ENCODE measurements at places on chromosomes 4 and X. TPM values are rescaled to one million over a fixed set of nuclear protein-coding genes. Genes with fewer than 3 reads are reported as not detected.
A peak's percentile ranks its signal among the peaks of the same experiment; 100 is the strongest.

Gene NAP1L2
- total RNA-seq, result 4.4 TPM

DNA sequence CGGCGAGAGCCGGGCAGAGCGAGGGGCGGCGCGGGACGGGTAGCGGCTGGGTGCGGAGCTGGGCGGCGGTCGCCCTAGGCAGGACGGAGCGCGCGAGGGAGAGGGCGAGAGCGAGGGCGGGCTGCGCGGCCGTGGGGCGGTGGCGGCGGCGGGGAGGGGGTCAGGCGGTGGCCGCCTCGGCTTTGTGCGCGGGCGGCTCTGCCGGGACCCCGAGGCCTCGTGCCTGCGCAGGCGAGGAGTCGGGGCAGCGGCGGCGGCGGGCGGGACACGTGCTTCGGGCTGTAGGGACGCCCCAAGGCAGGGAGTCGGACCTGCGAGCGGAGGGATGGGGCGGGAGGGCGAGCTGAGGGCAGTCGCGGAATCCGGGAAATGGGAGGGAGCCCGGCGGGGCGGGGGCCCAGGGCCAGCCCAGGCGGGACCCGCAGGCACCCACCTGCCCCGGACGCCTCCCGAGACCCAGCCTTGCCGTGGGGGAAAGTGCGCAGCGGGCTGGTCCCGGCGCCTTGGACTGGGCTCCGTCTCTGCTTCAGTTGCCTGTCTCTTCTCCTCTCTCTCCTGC lies 465 bp downstream of the BMPR1B start:
- DNase-seq, result peak; percentile 34

Gene F8A2
- not detected for total RNA-seq

Gene PABPC4L
- 1.1 TPM for total RNA-seq

GRCh38 chr4:94334962-94335361 lies 7.7 kb downstream of the HPGDS start:
- DNase-seq, result no peak

Gene SPANXA1
- not detected for total RNA-seq

GRCh38 chr4:189436207-189436606 lies 504.5 kb upstream of the FRG1 start:
- no peak for DNase-seq

DNA sequence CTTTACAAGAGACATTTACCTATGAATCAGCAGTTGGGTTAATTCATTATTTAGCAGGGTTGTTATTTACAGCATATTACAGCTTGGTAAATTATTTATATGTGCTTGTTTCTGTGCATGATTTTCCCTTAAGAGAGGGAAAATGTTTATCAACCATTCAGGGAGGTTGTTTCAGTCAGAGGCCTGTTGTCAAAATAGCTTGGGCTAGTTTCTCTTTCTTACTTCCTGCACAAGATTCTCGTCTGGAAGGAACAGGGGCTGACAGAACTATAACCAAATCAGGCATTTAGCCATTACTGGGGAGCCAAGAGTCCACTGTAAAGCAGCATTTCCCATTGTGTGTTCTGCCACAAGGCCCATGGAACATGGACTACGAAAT lies 135.8 kb downstream of the HS6ST2 start:
- DNase-seq, result no peak

DNA sequence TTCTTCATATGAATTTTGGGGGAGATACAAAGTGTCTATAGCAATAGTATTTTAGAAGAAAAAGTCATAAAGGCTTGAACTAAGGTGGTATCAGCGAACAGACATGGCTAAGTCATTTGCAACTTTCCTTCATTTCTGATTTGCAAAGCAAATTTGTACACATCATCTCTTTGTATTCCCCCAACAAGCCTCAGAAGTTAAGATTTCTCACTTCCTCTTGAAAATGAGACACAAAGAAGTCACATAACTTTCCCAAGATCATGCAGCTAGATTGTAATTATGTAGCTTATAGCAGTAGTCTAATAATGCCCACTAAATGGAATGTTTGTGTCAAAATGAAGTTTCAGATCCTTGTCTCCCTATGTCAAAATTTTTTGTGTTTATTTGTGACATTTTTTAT lies 709.8 kb upstream of the HS3ST1 start:
- no peak for DNase-seq

- DNase-seq, result peak; percentile 59
These were observed 580 bp upstream of the MMGT1 start for GRCh38 chrX:135974279-135974856.

DNA sequence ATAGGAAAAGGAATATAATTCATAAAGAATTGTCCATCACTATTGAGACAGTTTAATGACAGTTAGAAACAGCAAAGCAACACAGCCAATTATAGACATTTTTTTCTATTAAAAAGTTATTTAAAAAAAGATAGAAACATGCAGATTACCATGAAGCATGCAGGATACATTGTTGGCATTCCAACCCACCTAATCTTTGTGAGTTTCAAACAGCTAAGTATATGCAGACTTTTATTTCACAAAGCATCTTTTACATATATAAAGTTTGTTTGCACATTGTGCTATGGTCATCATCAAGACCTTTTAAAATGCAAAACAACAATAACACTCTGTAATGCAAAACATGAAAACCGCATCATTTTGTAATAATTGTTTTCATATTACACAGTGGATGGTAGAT lies 125.9 kb upstream of the ETNPPL start:
- DNase-seq, result no peak

DNA sequence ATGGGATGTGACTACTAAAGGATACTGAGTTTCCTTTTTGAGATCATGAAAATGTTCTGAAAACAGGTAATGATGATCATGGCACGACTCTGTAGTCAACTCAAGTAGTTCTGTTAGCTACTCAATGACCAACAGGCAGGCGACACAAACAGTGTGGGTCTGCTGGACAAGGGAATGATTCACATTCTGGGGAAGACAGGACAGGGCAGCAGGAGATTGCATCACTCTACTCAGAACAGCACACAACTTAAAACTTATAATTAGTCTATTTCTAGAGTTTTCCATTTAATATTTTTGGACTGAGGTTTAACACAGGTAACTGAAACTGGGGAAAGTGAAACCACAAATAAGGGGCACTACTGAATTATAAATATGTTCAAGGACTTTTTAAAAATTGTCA lies 365.2 kb downstream of the PRDM5 start:
- no peak for DNase-seq

GRCh38 chr4:84276752-84277151 lies 222.3 kb downstream of the NKX6-1 start:
- DNase-seq, result no peak

DNA sequence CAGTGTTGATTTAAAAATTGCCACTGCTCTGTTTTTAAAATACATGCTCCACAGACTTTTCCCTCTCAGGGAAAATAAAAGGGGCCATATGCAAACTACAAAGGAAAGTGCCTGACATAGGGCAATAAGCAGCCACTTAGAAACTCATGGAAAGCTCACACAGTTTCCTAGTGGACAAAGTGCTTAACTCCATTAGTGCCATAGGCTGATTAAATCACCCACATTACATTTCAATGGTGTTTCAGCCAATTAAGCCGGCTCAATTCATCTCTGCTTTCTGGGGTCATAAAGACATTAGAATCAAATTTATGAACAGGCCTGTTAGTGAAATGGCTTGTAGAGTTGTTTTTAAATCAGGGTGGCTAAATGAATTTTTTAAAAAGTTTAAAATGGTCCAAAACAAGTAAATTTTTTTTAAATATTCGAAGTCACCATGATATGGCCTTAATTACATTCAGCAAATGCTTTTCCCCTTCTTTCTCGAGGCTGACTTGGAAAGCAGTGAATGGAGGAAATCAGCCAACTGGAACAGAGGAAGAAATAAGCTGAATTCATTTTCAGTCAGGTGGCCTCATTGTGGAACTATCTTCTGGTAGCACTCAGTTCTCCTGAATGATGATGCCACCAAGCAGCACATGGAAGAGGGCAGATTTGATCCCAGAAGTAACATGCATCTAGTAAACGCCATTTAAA lies 2305.1 kb upstream of the AGA start:
- no peak for DNase-seq

Gene PNMA6F
- not detected for total RNA-seq

DNA sequence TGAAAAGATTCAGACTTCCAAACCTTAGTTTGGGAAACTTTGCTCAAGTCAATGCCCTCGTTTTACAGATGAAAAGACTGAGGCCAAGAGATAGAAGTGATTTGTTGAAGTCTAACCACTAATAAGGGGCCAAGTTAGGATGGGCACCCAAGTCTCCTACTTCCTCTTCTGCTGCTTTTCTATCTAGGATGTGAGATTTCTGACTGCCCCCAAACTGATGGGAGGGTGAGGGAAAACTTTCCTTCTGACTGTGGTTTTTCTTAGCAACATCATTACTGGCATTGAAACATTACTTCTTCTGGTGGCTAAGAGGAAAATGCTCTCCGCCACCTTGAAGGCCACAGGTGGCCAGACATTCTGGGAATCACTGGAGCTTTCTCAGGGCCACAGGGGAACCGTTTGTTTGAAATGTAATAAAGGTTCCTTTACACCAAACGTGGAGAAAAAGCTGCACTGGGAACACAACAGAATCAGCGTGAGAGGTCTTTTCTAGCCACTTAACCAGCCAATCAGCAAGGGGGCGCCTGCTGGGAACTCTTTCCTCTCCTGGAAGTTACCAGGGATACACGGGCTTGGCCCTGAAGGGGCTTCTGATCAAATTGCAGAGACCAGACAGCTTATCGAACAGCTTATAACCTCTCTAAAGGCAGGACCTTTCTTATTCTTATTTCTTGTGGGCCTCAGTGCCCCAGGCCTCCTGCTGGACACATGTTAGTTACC lies 115.9 kb upstream of the TEX13D start:
- DNase-seq, result no peak

DNA sequence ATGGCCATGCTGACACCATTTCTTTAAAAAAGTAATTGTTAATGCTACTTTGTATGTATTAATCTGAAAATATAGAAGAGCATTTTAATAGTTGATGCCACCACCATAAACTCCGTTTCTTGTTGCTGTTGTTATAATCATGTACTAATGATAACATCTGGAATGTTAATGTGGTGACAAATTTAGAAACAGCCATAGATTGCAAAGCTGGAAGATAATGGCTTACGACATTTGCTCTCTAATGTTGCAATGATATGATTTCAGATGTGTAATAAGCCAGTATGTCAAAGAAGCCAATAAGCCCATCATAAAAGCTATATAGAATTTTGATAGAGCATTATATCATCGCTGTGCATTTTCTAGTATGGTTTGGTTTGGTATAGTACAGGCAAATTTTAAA lies 579.4 kb upstream of the ZFP42 start:
- no peak for DNase-seq

DNA sequence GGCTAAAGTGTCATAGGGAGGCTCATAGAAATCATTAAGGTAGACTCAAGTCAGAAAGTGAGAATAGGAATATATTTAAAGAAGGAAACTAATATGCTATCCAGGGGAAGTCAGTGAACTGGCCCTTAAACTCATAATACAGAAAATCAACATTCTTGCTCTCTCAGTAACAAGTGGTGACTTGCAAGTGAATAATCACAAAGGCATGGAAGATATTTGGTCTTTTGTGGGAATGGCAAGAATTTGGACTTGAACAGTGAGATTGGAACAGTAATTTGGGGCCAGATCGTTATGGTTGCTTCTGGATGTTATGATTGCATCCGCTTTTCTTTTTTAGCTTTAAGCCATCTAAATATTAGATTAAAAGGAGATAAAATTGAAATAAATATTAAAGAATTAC lies 103.8 kb downstream of the TBC1D19 start:
- no peak for DNase-seq

DNA sequence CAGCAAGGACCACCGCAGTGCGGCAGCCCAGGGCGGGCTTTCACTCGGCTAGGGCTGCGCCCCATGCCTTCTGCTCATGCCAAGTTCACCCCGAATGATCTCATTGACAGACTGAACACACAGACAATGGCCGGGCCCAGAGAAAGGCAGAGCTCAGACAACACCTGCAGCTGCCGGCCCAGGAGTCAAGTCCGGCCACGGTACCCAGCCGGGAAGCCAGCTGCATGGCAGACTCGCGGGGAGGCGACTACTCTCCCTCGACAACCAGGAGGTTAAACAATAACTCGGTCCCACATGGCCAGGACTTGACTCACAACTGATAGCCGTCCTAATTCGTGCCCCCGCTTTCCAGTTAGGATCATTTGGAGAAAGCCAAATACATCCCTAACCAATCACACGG lies 50.4 kb downstream of the ABLIM2 start:
- peak; percentile 61 for DNase-seq

Gene CLNK
- 0.14 TPM for total RNA-seq

GRCh38 chr4:1592068-1592708 lies 91.9 kb downstream of the FAM53A start:
- DNase-seq, result no peak

Gene BMX
- total RNA-seq, result 3.7 TPM

Gene GYPE
- total RNA-seq, result 0.43 TPM

DNA sequence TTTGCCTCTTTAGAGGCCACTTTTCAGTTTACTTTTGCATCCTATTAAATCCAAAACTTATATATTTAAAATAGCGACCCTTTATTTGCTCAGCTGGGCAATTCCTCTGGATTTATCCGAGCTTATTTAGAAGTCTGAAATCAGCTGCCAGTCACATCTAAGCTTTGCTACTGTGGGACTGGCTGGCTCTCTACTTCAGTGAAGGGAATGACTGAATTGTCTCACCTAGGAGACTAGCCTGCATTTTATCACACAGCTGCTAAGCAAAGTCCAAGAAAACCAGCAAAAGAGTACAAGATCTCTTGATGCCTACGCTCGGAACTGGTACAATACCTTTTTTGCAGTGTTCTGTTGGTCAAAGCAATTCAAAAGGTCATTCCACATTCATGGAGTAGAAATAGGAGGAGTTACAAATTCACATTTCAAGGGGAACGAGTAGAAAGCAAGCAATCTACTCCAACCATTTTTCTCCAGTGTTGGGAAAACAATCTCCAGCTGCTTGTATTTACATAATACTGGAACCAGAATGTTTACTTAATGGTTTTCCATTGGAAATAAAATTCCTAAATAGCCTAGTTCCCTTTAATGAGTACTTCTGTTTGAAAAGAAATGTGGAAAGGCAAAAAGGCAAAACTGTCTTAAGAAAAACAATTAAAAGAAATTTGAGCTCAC lies 160.2 kb downstream of the MAGEB5 start:
- DNase-seq, result no peak

GRCh38 chr4:186554539-186554913 lies 841 bp downstream of the MTNR1A start:
- peak; percentile 40 for DNase-seq

Gene PGRMC2
- 113 TPM for total RNA-seq

DNA sequence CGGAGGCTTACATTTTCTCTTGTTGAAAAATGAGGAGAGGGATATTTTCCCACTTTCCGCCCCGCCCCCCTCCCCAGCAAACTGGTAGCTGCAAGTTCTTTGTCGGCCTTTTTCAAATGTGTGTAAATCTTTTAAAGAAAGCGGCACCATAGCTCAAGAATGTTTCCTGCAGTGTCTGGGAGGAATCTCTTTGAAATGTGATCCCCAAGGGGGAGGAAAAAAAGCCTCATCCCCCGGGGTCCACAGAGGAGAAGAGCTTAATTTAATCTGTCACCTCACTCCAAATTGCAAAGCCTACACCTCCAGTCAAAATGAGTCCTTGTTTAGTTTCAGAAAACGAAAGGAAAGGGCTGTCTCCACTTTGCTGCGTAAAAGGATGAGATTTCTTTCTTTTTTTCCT lies 34.8 kb downstream of the ASMT start:
- no peak for DNase-seq

- peak; percentile 60 for DNase-seq
These were observed at the start of gene NAA10 for GRCh38 chrX:153934762-153935325. TSS of gene NAA10 (minus strand) at chrX:153935037. CDS start at chrX:153934904, 133 bp downstream.
